ENCODE measurements at places on chromosomes 5 and 9.
A peak's percentile ranks its signal among the peaks of the same experiment; 100 is the strongest.

DNA sequence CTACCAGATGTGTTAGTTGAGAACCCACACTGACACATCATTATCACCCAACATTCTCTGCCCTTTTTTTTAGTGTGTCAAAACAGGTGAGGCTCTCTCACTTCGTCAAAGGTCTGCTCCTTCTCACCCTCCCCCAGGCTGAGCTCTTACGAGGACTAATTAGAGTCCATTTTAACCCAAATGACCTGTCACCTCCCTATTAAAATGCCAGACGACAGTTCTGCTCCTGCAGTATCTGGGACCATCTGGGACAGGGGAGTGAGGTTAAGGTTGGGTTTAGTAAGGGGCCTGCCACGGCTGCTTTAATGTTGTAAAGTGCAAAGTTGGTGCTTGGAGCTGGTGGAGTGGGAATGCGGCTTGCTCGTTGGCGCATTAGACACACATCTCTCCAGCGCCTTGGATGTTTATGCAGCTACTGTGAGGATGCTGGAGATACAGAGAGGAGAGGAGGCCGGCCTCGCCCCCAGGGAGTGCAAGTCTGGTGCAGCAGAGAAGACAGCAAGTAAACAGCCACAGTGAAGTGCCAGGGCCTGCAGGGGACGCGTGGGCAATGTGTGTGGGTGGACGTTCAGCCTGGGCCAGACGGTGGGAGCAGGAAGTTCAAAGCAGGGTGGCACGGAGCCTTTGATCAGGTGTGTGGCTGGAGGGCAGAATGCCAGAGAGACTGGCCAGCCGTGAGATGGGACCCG is 96.2 kb downstream of the C9orf50 start:
- DNase-seq = no peak

- DNase-seq = no peak
Observed at GRCh38 chr5:117463881-117464570, 889.4 kb upstream of the SEMA6A start.

- DNase-seq = peak; percentile 90
Observed at GRCh38 chr5:75236322-75237316, at the start of gene ANKRD31. ANKRD31 (minus strand) TSS chr5:75236878; CDS start chr5:75236686, 192 bp downstream.

GRCh38 chr9:92289708-92290390 is 3.6 kb downstream of the IARS1 start:
- DNase-seq = no peak

DNA sequence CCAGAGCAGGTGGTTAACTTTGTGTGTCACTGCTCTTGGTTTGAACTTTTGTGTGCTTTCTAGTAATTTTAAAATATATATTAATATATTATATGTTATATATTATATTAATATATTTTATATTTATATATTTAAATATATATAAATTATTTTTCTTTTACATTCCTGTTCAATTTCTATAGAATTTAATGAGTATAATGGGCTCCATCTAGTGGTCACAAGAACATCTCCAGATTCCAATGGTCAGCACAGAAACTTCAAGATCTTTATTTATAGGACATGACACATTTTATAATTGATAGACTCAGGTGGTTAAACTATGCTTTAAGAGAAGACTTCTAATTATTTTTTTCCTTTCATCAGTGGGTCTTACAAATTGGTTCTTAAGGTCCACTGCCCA is 39.1 kb downstream of the COL23A1 start:
- DNase-seq = no peak
